ENCODE measurements at places on chromosomes 4 and X. TPM values are rescaled to one million over a fixed set of nuclear protein-coding genes. Genes with fewer than 3 reads are reported as not detected.

Gene SPATA4
- not detected for total RNA-seq

Gene JAKMIP1
- 1.9 TPM for total RNA-seq

Gene RAB41
- total RNA-seq: not detected

Gene TAB3
- total RNA-seq: 26.0 TPM

Gene GBA3
- total RNA-seq: not detected

Gene GLRA3
- 0.13 TPM for total RNA-seq

Gene PIM2
- total RNA-seq: 7.4 TPM

Gene CASP6
- 17.2 TPM for total RNA-seq

Gene PAGE2B
- total RNA-seq: not detected

Gene UCP1
- total RNA-seq: not detected

Gene NAP1L2
- 4.1 TPM for total RNA-seq

Gene BTC
- total RNA-seq: 77.3 TPM

Gene PASD1
- total RNA-seq: not detected

Gene CSN3
- not detected for total RNA-seq

Gene MTNR1A
- total RNA-seq: not detected

Gene WAS
- total RNA-seq: 1.6 TPM

Gene CYP2U1
- total RNA-seq: 26.6 TPM

Gene NPY5R
- 0.12 TPM for total RNA-seq

Gene CTSO
- total RNA-seq: 16.6 TPM

Gene HSD17B13
- total RNA-seq: 0.64 TPM

Gene CENPVL3
- not detected for total RNA-seq

Gene FHIP1A
- 3.3 TPM for total RNA-seq

Gene KDR
- total RNA-seq: 24.7 TPM

Gene SLC25A31
- total RNA-seq: not detected

Gene SNCA
- 24.4 TPM for total RNA-seq

Gene BANK1
- 0.62 TPM for total RNA-seq

Gene TRAM1L1
- total RNA-seq: 1.3 TPM

All from gastroesophageal sphincter (tissue), 4 donors.